T-helper 1 cell (primary cell): ENCODE measurements at places on chromosomes 7 and 10.
A peak's percentile ranks its signal among the peaks of the same experiment; 100 is the strongest.

- no peak for DNase-seq
Observed at GRCh38 chr7:28575241-28575643, 162.9 kb downstream of the CREB5 start.

- DNase-seq: no peak
Observed at GRCh38 chr7:70068531-70068930, 470.3 kb downstream of the AUTS2 start.

- no peak for DNase-seq
Observed at GRCh38 chr10:79026341-79026761, 42.4 kb upstream of the ZMIZ1 start.

DNA sequence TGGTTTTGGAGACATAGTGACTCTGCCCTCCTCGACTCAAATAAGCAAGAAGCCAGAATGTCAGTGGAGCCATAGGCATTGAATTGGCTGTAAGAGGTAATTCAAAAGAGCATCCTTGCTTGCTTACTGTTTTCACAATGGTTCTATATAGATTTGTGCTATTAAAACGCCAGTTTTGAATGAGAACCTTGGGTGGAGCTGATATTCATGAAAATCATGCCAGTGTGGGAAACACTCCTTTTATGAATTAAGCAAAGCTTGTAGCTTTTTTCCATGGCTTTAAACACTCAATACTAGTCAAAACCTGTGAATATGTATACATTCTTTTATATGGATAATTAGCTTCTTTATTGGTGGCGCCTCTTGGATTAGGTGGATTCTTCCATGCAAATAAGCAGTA lies 252.5 kb downstream of the SLC25A13 start:
- DNase-seq: no peak

GRCh38 chr7:90579181-90579688 lies 16.9 kb upstream of the CDK14 start:
- no peak for DNase-seq

DNA sequence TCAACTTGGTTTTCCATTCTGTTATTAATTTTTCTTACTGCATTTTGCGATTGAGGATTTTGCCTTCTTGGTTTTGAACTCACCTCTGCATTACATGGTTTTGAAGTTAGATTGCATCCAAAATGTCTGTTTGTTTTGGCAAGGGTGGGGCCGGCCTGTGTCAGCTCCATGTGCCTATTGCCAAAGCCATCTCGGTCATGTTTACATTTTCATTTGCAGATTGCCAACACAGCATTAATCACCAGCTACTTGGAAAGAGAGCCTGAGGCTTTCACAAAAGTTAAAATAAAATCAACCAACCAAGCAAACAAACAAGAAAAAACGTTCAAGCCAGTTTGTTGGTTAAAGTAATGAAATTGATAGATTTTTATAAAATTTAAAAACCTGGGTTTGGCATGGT lies 695.8 kb downstream of the TYW1 start:
- DNase-seq: no peak

DNA sequence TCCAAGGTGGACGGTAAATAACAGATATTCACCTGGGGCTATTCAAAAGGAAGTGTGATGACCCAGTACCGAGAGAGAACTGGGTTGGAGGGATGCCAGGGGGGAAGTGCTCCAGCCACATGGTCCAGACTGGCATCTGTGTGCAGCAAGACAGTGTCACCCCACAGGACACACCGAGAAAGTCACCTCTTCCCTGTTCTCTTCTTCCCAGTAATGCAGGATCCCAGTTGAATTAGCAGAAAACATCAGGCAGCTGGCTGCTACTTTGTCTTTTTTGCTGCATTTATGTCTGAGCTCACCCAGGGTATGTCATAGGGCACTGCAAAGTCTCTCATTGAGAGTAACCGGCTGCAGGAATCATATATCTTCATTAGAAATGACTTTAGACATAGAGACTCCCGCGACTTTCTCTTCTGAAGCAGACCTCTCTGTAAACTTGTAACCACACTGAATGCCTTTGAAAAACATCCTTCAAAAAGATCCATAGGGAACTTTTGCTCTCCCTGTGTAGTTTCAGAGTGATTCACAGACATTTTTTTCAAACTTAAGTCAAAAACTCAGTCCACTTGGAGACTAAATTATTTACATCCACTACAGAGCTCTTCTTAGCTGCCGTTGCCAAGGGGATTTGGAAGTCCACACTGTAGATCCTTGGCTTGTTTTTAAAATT lies 609.0 kb upstream of the DPP6 start:
- DNase-seq: no peak

- no peak for DNase-seq
Observed at GRCh38 chr10:131160219-131160875, 151.2 kb downstream of the TCERG1L start.

DNA sequence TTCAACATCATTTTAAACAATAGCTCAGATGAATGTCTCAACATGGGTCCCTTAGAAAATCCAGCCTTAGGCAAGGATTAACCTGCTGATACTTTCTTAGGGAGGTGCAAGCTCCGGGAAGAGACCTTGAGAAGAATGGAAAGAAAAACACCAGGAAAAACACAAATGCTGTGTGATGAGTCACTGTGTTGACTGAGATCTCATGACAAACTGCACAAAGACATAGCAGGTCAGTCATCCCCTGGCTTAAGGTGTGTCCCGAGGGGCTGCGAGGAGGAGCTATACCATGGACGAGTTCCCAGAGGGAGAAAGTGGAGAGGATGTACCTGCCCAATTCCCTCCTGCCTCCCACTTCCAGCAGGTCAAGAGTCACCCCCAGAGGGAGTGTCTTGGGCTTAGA lies 98.0 kb downstream of the TEX36 start:
- DNase-seq: no peak

- DNase-seq: no peak
Observed at GRCh38 chr7:143049362-143049761, 2.8 kb upstream of the OR6V1 start.

DNA sequence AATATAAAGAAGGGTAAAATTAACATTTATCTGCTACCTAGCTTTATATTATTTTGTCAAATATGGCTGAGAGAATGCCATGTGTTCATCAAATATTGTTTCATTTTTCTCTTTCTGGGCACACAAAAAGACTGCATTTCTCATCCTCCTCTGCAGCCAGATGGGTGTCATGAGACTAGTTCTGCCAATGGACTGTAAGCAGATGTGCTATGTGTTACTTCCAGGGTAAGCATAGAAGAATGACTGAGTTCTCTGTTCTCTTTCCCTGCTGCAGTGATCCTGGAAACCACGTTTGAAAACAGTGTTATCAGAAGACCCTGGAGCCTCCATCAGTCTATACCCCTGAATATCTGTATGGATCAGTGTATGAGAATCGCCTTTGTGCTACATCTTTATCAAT lies 24.1 kb upstream of the SLK start:
- DNase-seq: no peak

- no peak for DNase-seq
Observed at GRCh38 chr7:142176901-142177300, 65.4 kb downstream of the MGAM2 start.

DNA sequence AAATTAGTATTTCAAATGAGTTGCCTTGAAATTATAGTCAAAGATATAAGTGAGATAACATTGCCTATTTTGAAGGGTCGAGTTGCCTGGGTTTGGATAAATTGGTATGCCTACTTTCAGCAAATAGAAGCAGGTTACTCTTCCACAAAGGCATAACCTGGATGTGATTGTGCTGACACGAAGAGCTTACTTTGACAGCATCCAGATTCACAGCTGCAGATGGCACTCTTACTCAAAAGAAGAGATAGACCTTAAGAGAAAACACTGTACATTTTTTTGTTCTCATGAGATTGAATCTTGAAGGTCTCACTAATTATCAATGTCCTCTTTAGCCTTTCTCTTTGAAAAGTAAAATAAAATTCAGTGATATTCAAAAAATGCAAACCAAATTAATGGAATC lies 1338.7 kb downstream of the REEP3 start:
- DNase-seq: no peak

- DNase-seq: peak; percentile 71
Observed at GRCh38 chr10:110535958-110536891, 31.3 kb upstream of the SMC3 start.

GRCh38 chr10:92108120-92108519 lies 182.8 kb downstream of the CPEB3 start:
- DNase-seq: no peak

GRCh38 chr10:25130906-25131305 lies 43.9 kb upstream of the GPR158 start:
- DNase-seq: no peak

DNA sequence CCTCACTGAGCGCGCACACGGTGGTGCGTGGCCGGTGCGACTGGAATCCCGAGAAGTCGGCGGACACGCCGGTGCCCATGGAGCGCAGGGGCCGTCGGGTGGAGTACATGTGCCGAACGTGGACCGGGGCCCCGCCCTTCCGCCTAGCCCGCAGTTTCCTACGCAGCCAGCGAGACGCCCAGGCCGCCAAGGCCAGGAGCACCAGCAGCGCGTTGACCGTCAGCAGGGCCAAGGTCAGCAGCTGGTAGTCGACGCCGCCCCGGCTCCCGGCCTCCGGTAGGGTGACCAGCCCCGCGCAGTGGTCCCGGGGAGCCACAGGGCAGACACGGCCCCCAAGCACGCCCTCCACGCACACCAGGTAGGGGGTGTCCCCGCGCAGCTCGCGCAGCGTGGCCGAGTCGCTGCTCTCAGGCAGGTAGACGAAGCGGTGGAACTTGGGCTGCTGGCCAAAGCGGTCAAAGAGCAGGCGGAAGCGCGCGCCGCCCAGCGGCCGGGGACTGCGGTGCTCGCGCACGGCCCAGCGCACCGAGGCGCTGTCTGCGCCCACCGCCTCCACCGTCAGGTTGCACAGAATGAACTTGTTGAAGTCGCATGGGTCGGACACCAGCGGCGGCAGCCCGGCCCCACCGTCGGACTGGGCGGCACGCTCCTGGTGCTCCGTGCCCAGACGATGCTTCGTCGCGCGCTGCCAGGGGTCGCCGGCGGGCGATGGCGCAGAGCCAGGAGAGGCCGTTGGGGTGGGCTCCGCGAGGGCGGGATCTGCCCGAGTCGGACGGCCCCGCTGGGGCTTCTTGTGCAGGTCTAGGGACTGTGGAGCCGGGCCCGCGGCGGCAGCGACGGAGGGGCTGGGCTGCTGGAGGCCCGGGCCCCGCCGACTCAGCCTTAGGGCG lies 2.2 kb downstream of the TRIL start:
- DNase-seq: peak; percentile 20

- DNase-seq: no peak
Observed at GRCh38 chr10:61990761-61991135, 89.2 kb downstream of the ARID5B start.

DNA sequence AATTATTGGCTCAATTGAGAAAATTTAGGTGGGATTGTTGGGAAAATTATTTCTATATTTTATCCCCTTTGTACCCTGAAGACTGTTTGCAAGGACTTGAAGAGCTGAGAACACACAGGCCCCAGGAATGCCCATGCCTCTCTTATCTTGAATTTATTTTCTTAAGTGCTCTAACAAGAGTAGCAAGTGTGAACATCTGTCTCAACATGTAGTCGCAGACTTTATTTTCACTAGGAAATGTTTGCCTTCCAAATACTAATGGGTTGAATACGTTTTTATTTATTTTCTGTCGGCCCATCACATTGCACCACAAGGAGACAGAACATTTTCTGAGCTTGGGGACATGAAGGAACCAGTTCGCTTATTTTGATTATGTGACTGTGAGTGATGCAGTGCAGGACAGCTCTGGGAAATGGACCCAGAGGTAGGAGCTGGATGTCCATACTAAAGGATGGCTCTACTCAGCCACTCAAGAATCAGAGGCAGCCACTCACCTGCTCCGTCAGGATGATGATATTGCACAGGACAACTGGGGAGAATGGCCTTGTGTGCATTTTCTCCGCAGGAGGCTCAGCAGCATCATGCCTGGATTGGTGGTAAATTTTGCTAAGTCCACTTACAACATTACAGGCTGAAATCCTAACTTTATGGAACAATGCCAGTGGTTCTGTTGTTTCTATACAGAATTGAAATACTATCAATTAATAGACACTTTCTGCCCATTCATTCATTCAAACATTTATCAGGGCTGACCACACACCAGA lies 332.7 kb downstream of the FGFR2 start:
- no peak for DNase-seq

- no peak for DNase-seq
Observed at GRCh38 chr10:121736315-121737130, 138.3 kb upstream of the FGFR2 start.

DNA sequence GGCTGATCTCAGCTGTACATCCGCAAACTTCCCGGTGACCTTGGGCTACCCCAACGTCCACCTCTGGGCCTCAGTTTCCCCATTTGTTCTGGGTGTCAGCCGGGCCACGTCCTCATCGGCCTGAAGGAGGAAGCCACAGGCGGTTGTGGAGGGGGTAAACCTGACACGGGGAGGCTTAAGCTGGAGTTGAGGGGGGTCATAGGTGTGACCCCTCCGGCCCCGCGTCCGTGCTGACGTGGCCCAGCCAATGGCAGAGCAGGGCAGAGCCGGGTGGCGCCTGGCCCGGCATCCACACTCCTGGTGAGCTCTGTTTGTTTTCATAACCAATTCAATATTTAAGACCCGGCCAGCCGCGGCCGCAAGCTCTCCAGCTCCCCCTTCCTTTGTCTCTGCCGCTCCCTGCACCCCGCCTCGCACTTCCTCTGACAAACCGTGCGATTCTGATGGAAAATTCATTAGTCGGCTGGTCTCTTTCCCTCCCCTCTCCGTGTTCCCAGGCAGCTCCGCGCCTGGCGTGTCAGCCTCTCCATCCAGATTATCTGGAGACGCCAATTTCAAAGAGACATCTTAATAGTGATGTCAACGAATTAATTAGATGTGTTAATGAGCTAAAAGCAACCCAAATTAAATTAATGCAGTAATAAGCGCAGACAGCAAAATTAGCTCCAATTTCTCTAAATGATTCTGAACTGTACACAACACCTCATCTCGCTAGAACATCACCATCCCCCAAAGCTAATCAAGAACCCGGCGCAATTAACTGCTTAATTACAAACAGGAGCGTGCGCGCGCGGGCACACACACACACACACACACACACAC lies 55.4 kb downstream of the MICALL2 start:
- DNase-seq: no peak

DNA sequence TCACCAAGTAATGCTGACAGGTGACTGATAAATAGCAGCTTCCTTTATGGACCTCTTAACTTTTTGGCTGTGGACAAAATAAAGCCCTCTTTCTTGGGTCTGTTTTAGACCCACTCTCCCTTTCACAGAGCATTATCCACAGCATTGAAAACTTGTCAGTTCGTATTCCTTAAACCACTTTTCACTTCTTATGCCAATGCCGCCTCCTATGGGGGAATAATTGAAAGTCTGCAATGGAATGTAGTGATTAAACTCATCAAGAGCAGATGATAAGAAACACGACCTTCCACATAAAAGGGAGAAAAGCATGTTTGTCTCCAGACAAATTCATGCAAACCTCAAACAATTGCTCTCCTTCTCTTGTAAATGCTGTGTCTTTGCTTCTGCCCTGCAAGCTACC lies 153.4 kb downstream of the SORCS1 start:
- DNase-seq: no peak

- no peak for DNase-seq
Observed at GRCh38 chr10:74039561-74040145, 41.7 kb downstream of the VCL start.
